ENCODE measurements at places on chromosomes 3 and 15. TPM values are rescaled to one million over a fixed set of nuclear protein-coding genes. Genes with fewer than 3 reads are reported as not detected.

The IL17RB gene
- polyA plus RNA-seq, result 3.2 TPM

The CACNA1D gene
- 1.0 TPM for polyA plus RNA-seq

- DNase-seq, result no peak
These were observed 132.7 kb downstream of the ANXA2 start for GRCh38 chr15:60265057-60265456.

DNA sequence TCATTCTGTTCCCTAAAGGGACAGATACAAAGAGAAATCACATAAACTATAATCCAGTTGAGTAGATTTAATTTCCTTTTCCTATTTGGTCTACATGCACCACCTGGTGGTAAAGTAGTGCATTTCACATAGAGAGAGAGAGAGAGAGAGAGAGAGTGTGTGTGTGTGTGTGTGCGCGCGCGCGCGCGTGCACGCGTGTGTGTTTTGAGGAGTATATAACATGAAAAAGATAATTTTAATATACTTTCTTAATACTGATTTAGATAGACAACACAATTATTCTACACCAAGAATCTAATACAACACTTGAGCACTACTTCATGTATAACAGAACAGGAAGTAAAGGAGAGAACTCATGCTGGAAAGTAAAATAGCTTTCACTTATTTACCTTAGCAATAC, 1.1 kb upstream of the FGF7 start:
- DNase-seq, result peak; percentile 64

DNA sequence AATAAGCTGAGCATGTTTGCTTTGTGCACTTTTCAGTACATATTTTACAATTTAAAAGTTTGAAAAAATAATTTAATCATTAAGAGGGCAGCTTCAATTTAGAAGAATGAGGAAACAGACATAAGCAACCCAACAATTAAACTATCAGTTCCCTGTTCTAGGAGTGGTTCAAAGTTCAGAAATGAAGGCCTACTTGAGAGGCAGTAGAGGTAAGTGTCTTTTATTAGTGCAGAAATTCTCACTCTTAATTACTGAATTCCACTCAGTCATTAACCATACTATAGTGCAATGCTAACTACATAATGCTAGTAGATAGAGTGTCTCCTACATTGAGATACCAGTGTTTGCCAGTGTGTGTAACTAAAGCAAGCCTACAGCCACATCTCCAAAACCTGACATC, 73.1 kb downstream of the TNIK start:
- no peak for DNase-seq

GRCh38 chr3:167148136-167148535, 232.0 kb downstream of the ZBBX start:
- DNase-seq, result no peak

- DNase-seq, result no peak
These were observed 253.7 kb downstream of the ULK4 start for GRCh38 chr3:41708176-41708575.

DNA sequence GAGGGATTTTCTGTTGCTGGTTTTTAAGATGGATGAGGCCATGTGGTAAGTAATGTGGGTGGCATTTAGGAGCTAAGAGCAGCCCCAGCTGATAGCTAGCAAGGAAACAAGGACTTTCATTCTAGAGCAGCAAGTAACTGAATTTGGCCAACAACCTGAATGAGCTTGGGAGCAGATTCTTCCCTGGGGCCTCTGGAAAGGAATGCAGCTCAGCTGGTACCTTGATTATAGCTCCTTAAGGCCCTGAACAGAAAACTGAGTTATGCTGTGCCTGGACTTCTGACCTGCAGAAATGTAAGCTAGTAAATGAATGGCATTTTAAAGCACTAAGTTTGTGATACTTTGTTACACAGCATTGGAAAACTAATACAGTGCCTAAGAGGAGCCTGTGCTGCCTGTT, 565.5 kb downstream of the PDCD6IP start:
- DNase-seq, result no peak

- peak; percentile 55 for DNase-seq
These were observed 19.7 kb downstream of the TM4SF4 start for GRCh38 chr3:149494022-149494758.

DNA sequence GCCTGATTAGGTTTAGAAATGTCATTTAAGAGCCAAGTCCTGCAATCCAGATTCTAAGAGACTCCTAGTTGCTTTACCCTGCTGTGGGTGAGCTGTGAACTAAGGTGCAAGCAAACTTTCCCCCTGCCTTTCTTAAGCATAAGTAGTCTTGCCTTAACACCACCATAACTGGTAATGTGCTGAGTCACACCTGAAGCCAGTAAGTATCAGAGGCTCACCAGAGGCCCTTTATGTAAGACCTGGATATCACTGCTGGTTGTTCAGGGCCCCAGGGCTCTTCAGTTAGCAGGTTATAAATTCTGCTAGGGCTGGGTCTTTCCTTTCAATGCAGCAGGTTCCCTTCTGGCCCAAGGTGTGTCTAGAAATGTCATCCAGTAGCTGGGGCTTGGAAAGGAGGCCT, 509.9 kb downstream of the VGLL3 start:
- no peak for DNase-seq

DNA sequence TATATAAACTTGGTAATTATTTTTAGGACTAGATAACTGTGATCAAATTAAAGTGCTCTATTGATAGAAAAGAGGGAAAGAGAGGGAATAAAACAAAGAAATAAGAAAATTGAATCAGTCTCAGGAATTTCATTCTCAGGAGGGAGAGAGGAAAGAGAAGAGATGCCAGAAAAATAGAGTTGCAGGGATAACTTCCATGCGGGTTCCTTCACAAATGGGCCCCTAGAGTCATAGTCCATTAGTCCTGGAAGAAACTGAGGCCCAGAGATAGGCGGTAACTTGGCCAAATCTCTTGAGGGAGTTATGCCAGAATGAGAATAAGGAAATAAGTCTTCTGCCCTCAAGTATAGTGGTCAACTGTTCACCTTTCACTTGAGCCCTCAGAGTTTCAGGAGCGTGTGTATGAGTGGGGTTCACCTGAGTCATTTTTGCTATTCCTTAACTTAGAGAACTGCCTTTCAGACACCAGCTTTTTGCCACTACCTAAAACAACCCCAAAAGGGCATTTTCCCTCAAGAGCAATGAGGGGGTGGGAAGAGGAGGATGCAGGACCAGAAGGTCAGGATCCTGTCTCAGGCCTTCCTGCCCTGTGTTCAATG, 192.6 kb downstream of the MEX3B start:
- DNase-seq, result peak; percentile 10

GRCh38 chr3:67653425-67654098, 850 bp downstream of the SUCLG2 start:
- DNase-seq, result no peak

- peak; percentile 71 for DNase-seq
These were observed 4.0 kb upstream of the SEMA3F start for GRCh38 chr3:50150863-50151686.

DNA sequence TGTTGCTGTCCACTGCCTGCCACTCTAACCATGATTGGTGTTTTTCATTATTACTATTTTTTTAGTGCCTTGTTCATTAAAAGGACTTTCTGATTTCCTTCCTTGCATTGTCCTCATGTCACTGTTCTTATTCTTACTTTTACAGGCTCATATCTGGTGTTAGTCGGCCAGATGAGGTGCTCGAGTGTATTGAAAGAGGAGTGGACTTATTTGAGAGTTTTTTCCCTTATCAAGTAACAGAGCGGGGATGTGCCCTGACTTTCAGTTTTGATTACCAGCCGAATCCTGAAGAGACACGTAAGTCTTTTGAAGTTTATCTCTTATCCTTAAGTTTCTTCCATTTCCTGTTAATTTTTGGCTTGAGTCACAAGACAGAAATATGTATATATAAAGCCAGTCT, 23.2 kb downstream of the QTRT2 start:
- no peak for DNase-seq

Measured in hindlimb muscle (tissue), 1 donor.